ENCODE measurements at places on chromosomes 1 and 21.

- no peak for DNase-seq
Observed at GRCh38 chr1:151406176-151406575, 6.8 kb downstream of the PSMB4 start.

DNA sequence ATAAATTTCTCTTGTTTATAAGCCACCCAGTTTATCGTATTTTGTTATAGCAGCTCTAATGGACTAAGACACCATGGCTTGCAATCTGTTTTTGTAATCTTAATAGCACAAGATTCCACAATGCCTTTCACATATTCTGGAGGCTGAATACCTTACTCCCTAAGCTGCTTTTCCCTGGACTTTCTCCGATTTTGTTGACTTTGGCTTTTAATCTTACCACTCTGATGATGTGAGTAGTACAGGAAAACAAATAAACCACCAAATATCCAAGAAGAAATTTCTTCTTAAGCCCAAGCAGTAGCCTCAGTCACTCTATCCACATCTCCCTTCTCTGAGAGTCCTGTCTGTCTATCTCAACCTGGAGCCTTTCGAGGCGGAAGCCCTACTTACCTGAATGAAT is 838.6 kb downstream of the LTN1 start:
- no peak for DNase-seq

DNA sequence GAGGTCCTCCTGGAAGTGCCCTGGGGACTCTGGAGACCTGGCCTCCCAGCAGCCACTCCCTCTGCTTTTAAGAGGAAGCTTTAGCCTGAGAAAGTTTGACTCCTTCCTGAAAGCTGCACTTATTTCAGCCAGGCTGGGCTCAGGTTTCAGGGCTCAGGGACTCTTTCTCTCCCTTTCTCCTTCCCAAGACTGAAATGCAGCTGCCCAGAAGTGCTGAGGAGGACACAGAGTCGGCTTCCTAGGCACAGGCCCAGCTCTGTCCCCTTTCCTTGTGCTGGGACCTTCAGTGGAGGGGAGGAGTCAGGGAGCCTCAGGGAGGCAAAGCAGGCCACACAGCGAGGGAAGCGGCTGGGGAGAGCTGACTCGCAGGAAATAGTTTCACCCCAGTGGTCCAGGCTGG is 137.3 kb downstream of the NAV1 start:
- no peak for DNase-seq

GRCh38 chr1:43156026-43156425 is 16.1 kb downstream of the EBNA1BP2 start:
- DNase-seq = no peak

DNA sequence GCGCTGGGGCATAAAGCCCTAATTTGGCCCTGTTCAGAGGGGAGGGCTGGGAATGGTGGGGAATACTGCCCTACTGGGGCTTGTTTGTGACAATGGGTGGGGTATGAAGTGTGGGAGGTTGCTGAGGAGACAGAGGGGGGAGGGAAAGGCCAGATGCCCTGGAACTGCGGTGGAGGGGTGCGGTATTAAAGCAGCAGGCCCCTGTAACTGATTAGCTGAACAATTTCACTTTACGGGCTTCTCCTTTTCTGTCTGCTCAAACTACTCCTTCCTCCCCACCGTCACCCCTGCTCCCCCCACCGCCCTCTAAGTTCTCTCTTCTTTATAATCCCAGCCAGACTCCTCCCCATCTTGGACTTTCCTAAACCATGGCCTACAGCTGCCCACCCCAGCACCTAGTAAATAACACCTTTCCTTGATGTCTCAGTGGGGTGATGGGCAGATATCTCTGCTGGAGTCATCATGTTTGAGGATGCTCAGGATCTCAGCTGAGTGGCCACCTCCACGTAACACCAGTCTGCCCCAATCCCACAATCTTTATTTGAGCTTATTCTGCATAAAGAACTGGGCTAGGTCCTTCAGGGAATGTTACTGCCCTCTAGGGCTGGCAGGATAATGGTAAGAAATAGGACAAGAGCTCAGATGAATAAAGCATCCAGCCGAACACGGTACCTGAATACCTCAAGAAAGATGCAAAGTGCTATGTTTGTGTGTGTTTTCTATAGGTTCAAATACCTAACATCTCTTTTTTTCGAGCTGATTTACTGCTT is 33.5 kb downstream of the XCL1 start:
- DNase-seq = no peak

DNA sequence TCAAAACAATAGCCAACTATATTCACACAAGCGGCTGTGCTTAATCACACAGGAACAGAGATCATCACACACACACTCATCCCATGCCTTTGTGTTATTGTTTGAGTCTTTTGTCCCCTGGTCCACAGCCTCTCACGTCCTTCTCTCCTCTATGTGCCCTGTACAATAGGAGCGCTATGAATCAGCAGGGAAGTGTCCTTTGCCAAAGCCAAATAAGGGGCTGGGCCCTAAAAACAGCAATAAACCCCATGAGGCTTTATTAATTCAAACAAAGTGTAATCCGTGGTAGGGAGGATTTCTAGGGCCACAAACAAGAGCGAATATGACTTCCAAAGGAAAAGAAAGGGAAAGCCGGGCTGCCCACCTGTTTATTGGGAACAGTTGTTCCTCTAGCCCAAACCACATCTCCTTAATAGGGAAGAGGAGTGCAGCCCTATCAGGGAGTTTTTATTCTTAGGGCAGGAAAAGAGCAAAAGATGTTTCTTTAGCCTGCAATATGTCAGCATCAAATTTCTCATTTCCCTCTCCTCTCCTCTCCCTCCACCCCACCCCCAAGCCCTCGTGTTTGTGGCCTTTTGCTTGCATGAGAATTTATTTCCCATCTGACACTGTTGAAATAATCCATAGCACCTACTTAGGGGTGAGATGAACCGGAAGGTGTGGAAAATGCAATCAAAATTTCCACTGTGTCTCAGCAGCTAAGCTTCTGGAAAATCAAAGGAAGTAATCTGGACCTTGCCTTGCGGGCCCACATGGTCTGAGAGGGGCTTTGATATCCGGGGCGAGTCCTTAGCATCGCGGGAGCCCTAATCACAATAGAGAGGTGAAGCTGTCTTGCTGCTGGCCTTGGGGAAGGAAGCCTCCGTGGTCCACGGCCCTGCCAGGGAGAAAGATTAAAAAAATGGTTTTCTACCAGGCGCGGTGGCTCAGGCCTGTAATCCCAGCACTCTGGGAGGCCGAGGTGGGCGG is 45.3 kb upstream of the ITPKB start:
- no peak for DNase-seq

- DNase-seq = no peak
Observed at GRCh38 chr1:205669341-205670149, 10.8 kb downstream of the SLC45A3 start.
